GDM1 (cell line): ENCODE measurements at places on chromosomes 7 and 10.
A peak's percentile ranks its signal among the peaks of the same experiment; 100 is the strongest.

DNA sequence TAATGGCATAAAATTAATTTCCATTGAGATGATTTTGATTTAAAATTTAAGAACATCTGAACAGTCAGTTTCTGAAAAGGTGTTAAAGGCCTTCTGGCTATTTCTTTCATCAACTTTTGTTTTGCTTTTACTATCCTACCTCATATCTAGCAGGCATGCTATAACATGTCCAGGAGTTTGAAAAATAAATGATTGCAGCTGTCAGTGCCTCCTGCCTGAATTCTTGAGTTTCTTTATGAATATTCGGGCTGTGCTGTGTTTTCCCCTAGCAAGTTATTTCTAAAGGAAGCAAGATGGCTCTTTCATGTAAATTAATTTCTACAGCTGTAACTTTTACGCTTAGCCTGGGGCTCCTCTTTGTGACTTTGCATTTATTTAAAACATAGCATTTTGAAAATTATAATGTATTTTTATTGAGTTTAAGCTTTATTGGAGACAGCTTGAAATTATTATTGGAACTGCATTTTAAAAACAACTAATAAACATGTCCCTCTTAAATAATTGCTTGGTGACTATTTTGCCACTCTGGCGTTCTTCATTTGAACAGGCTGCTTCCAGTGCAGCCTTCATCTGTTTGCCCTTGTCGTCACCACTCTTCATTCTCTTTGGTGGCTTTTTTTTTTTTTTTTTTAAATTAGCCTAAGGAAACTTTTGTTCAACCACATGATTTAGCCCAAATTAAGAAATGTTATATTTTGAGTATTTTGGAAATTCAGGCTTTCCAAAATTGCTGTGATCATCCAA lies 1083.4 kb upstream of the LRRN3 start:
- no peak for DNase-seq

GRCh38 chr7:149289856-149290255 lies 27.9 kb downstream of the ZNF783 start:
- no peak for DNase-seq

GRCh38 chr10:130022511-130023299 lies 58.6 kb upstream of the EBF3 start:
- no peak for DNase-seq

DNA sequence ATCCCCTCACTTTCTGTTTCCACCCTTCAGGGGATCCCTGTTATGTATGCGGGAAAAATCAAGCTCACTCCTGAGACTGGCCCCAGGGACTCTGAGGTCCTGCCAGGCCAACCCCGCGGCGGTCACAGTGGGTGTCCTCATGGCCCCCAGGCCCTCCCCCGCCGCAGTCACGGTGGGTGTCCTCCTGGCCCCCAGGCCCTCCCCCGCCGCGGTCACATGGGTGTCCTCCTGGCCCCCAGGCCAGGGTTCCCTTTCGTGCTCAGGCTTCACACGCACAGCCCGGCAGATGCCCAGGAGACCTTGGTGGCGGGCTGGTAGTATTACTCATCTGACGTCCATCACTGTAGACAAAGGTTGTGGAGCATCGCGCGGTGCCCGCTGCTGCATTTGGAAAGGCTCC lies 491.0 kb upstream of the FOXK1 start:
- DNase-seq: no peak

- no peak for DNase-seq
Observed at GRCh38 chr7:18521945-18522566, 26.5 kb downstream of the HDAC9 start.

GRCh38 chr10:79981450-79982361 lies 32.8 kb upstream of the SFTPD start:
- peak; percentile 52 for DNase-seq

GRCh38 chr7:105656922-105657521 lies 75.7 kb upstream of the EFCAB10 start:
- DNase-seq: peak; percentile 36

- no peak for DNase-seq
Observed at GRCh38 chr10:53209944-53210611, 437.5 kb upstream of the MBL2 start.

DNA sequence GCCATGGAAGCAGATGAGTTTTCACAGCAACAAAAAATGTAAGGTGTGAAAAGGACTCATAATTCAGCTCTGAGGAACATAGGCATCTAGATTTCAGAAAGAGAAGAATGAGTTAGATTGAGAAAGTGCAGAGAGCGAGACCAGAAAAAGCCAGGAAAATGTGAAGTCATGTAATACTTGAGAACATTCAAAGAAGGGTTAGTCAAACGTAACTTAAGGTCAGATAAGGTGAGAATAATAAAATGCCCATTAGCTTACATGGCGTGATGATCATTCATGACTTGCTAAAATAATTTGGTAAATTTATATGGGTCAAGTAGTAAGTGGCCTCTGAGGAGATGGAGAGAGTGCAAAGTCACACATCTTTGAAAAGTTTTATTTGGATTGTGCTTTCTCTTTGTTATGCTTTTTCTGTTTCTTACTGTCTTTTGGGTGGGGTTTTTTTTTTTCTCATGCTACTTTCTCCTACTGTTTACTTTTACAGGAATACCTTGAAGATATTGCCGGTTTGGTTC lies 271.8 kb upstream of the NRG3 start:
- no peak for DNase-seq

DNA sequence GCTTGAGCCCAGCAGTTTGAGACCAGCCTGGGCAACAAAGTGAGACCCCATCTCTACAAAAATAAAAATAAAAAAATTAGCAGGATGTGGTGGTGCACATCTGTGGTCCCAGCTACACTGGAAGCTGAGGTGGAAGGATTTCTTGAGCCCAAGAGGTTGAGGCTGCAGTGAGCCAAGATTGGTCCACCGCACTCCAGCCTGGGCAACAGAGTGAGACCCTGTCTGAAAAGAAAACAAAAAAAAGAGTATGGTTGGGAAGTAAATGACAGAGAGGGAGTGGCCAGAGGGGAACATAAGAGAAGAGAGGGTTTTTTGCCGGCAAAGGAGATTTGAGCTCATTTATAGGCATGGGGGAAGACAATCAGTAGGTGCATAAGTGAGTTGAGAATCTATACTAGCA lies 19.7 kb downstream of the PLXDC2 start:
- DNase-seq: no peak

DNA sequence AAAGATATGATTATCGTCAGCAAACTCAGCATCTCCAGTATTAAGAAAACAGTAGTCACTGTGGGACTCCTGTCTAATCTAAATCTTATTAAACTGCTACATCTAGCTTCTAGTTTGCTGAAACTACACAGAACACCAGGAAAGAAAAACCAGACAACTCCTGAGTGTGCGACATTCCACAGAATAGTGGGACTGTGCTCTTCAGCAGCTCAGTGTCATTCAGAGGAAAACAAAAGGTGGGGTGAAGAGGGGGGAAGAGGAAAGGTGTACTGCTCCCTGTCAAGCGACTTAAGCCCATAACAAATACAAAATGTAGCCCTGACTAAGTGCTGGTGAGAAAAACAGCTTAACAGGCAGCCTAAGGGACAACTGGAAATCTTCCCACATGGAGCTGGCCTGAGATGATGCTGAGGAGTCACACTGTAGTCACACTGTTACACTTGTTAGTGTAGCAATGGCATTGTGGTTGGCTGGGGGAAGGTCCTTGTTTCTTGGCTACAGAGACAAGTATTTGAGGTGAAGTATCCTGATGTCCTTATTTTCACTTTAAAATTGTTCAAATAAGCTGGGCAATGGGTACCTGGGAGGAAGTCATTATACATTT lies 135.5 kb downstream of the USP6NL start:
- no peak for DNase-seq

DNA sequence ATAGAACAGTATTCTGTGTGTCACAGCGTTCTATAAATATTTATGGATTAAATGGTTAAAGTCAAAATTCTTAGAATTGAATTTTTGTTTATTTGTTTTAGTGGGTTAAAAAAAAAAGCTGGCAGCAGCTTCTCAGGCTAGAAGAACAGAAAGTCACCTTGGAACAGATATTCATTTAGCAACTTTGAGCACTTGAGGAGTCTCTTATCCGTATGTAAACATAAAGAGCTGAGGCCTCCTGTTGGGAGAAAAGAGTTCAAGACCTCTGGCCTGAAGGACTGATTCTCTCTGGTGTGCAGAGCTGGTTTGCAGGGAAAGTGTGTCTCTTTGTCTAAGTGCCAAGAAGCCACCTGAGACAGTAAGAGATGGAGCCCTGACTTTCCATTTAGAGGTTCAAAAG lies 109.9 kb downstream of the HERPUD2 start:
- DNase-seq: no peak

DNA sequence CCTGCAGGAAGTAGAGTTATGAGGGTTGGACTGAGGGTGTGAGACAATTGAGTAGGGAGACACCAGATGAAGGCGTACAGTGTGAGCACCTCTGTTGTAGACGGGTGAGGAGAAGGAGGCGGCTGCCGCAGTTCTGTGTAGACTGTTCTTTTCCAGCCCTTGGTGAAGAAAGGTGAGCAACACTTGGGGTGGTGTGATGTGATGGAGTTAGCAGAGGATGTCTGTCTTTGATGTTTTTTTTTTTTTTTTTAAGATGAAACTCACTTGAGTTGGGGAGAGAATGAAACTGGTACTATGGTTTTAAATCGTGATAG lies 42.8 kb upstream of the RNF216 start:
- no peak for DNase-seq

DNA sequence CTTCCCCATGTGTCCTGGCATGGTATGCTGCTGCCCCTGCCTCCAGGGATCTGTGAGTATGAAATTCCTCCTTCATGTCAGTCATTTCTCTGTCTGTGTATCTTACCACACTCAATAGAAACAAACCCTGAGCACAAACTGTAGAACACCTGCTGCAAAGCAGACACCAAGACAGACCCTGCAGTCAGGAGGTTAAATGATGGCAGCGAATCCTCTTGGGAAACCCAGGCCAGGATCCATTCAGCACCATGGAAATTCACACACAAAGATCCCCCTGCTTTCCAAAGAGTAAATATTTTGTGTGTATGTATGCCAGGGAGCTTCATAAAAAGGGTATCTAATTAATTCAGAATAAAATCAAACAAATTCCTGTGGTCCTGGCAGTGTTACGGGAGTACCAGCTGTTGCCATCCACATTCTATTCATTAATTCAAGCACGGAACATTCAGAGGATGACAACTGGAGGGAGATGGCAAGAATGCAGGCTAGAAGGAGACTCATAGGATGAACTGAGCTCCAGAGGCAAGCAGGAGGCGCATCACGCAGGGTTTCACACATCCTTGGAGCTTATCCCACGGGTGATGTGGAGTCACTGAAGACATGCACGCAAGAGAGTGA lies 14.8 kb downstream of the ITIH5 start:
- no peak for DNase-seq

- no peak for DNase-seq
Observed at GRCh38 chr7:48424731-48425130, 253.5 kb downstream of the ABCA13 start.

GRCh38 chr7:29486191-29486700 lies 77.4 kb upstream of the PRR15 start:
- DNase-seq: no peak

GRCh38 chr7:77734659-77735421 lies 38.6 kb downstream of the RSBN1L start:
- no peak for DNase-seq

GRCh38 chr7:111911166-111911961 lies 294.8 kb downstream of the DOCK4 start:
- DNase-seq: no peak

DNA sequence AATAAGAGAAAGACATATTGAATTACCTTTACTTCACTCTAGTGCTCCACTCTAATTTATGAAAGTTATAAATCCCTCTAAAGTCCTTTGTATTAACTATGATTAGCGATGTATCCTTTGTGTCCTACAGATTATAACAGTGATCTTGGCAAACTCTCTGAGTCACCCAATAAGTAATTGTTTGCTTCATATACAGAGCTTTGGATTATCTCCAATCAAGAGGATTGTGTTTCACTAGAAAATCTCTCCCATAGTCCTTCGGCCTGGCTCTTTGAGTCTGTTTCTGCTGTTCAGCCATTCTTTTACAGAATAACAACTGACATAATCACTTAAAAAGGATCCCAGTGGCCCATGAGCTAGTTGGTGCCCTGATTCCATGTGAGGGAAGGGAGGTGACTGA lies 9.5 kb downstream of the LMOD2 start:
- DNase-seq: no peak

GRCh38 chr10:5608608-5609220 lies 57.7 kb downstream of the ASB13 start:
- DNase-seq: no peak

GRCh38 chr7:66418537-66418936 lies 210.1 kb upstream of the KCTD7 start:
- no peak for DNase-seq

DNA sequence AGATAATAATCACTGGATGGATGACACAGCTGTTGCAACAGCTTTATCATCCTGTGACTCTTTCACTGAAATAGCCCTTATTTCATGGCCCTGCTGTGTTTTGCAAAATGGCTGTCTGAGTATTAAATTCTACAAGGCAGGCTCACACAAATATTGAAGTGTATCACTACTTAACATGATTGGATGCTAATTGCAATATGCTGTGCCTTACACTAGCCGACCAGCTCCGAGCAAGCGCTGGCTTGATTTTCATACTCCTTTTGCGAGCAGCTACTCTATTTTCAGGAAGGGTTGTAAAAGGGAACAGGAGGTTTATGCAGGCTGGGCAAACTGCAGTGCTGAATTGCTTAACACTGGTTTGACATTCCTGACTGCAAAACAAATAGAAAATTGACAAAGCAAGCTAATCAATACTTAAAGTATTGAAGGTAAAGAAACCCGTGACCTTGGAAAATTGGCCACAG lies 121.6 kb downstream of the CACNB2 start:
- no peak for DNase-seq

DNA sequence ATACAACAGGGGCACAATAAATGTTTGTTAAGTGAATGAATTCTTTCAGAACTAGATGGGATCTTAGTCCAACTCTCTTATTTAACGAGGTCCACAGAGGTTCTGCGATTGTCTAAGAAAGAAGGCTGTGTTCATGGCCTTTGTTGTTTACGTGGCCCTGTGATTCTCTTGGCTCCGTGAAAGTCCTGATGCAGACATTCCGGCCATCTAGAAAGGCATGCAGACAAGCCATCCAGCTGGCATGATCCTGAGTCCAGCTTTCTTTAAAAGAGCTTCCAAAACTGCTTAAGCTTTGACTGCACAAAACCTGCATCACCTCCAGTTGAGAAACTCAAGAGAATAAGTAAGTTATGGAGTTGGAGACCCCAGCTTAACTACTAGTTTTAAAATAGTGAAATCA lies 26.0 kb downstream of the EGFR start:
- no peak for DNase-seq

GRCh38 chr7:143171697-143172096 lies 11.5 kb upstream of the TAS2R39 start:
- DNase-seq: no peak

DNA sequence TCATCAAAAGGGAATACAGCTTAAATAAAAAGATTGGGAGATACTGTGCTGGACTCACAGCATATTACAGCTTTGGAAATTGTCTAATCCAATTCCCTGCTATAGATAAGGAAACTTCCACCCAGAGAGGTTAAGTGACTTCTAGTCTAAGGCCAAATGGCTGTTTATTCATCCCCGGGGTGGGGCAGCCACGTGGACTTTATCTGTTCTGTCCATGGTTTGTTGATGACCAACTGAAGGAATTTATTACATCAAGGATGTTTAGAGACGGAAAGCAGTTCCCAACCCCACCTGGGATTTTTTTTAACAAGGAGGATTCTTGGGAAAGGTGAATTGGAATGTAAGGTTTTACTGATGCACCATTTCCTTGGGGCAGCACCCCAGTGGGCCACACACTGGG lies 88.6 kb downstream of the ATXN7L1 start:
- no peak for DNase-seq

GRCh38 chr7:28498636-28499035 lies 86.3 kb downstream of the CREB5 start:
- DNase-seq: no peak

GRCh38 chr10:97463363-97464132 lies 17.6 kb downstream of the ZDHHC16 start:
- DNase-seq: no peak

- DNase-seq: no peak
Observed at GRCh38 chr10:120095875-120096274, 203.3 kb downstream of the SEC23IP start.
